Activated CD4-positive, alpha-beta T cell treated with anti-CD3 and anti-CD28 coated beads for 4 hours (primary cell): ENCODE measurements at places on chromosomes 13 and 19.

DNA sequence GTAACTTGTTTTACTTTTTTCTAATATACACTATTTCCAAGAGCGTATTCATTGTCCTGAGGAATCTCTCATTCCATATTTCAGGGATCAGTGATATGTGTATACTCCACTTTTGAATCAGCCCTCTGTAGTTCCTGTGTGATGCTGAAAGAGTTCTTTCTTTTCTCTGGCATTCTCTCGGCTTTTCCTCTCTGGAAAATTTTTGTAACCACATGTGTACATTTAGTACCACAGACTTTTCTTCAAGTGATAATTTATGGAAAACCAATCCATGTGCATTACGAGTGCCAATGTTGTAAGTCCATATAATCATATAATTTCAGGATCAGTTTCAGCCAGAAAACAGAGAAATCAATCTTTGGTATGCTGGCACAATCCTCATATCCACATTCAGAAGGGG lies 102.2 kb upstream of the MBNL2 start:
- DNase-seq, result no peak

DNA sequence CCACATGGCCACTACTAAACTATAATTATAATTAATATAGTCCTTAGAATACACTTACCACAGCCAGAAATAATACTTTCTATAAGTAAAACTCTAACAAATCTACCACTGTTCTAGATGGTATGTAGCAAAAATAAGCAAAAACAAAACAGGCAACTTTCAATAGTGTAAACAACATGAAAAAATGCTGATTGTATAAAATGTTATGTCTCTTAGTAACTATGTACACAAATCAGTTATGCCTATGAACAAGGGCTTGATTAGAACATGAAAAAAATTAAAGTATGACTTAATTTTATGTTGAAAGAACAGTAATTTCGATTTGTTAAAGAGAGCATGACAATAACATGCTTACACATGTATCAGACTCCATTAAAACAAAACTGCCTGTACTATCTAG lies 60.7 kb downstream of the LATS2 start:
- DNase-seq, result no peak

- DNase-seq, result no peak
These were observed 69.8 kb upstream of the SCEL start for GRCh38 chr13:77465603-77466195.

- DNase-seq, result no peak
These were observed 45.9 kb downstream of the SUGP2 start for GRCh38 chr19:18987456-18987855.

GRCh38 chr13:47632311-47632710 lies 368.8 kb downstream of the SUCLA2 start:
- no peak for DNase-seq

- DNase-seq, result no peak
These were observed 2.0 kb upstream of the MAB21L1 start for GRCh38 chr13:35478271-35479037.

GRCh38 chr13:41880966-41881365 lies 79.9 kb downstream of the VWA8 start:
- DNase-seq, result no peak

- DNase-seq, result no peak
These were observed 282.9 kb upstream of the SLITRK6 start for GRCh38 chr13:86082121-86082520.

GRCh38 chr19:1131718-1132551 lies 28.1 kb downstream of the GPX4 start:
- DNase-seq, result peak; percentile 95

GRCh38 chr19:35601971-35602370 lies 10.6 kb upstream of the HAUS5 start:
- no peak for DNase-seq
